ENCODE measurements at places on chromosomes 7 and 10.

GRCh38 chr10:124521429-124521871 lies 59.8 kb downstream of the LHPP start:
- no peak for DNase-seq

DNA sequence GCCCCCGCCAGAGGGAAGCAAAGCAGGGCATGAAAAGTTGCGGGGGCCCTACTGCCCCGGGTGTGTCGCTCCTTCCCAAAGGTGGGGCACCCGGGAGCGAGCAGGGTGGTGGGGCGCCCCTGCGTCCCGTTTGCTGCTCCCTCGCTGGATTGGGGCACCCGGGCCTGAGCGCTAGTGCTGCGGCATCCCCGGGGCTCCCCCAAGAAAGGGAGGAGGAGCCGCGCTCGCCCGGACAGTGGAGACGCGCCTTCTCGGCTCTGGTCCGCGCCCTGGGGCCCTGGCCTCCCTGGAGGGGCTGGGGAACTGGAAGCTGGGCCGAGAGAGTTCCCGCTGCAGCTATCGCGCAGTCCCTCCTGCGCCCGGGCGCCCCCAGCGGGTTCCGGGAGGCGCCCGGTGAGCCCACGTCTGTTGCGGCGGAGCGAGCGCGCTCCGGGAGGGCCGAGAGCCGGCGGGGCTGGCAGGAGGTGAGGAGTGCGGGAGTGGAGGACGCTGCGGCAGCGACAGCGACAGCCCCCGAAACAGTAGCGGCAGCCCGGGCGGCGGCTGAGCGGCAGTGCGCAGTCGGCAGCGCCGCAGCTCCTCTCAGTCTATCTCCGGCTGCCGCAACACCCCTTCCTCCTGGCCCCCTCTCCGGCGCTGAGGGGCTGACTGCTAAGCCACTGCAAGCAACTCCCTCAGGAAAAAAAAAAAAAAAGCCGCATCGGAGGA lies 504 bp upstream of the BMPER start:
- DNase-seq = no peak

- DNase-seq = no peak
Observed at GRCh38 chr7:4762121-4763055, 13.0 kb upstream of the AP5Z1 start.

- no peak for DNase-seq
Observed at GRCh38 chr7:144866189-144866588, 30.3 kb upstream of the TPK1 start.

GRCh38 chr10:112361951-112362751 lies 11.8 kb upstream of the ACSL5 start:
- DNase-seq = no peak

DNA sequence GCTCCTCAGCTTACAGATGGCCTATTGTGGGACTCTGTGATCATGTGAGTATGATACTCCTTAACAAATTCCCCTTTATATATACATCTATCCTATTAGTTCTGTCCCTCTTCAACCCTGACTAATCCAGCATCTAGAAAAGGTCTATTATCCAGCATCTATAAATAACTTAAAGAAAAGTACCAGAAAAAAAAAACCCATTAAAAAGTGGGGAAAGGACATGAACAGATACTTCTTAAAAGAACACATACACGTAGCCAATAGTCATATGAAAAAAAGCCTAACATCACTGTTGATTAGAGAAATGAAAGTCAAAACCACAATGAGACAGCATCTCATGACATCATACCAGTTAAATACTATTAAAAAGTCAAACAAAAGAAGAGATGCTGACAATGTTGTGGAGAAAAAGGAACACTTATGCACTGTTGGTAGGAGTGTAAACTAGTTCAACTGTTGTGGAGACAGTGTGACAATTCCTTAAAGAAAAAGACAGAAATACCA lies 549.5 kb upstream of the GRM3 start:
- DNase-seq = no peak

- DNase-seq = no peak
Observed at GRCh38 chr10:106874604-106874889, 290.0 kb downstream of the SORCS1 start.

- no peak for DNase-seq
Observed at GRCh38 chr10:16713290-16713689, 103.9 kb downstream of the RSU1 start.

DNA sequence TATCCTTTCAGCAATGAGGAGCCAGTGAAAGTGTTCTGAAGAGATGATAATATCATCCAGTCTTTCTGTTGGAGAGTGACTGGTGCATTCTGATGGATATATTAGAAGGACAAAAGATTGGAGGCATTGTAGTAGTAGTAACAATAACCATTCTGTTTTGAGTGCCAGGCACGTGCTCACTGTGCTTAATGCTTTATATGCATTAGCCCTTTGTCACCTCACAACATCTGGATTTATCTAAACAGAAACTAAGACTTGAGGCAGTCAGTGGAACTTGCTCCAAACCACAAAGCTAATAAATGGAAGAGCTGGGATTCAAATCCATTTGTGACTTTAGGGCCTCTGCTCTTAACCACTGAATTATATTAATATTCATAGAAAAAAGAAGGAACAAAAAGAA lies 84.5 kb upstream of the OIT3 start:
- no peak for DNase-seq

DNA sequence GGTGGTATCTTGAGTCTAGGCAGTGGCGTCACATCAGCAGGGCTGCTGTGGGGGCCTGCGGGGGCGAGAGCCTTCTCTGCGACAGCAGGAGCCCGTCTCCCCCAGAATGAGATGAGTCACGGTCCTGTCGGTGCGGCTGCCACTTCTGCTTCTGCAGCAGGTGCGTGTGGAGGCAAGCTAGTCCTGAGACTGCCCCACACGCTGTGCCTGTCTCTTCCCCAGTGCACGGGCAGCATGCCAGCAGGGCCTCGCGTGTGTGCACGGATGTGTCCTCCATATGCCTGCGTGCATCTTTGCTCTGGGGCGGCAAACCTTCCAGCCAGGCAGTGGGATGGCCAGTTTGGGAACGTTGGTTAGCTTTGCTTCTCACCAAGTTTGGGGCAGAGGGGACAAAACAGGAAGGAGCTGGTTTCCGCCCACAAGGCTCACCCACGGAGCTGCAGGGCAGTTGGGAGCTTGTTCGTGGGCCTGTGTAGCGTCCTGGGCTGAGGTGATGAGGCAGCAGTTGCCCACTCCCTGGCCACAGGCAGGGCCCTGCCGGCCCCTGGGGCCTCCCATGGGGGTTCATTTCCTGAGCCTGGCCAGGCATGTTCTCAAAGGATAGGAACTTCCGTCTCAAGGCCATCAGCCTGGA lies 60.8 kb upstream of the PPIF start:
- DNase-seq = peak; percentile 75

DNA sequence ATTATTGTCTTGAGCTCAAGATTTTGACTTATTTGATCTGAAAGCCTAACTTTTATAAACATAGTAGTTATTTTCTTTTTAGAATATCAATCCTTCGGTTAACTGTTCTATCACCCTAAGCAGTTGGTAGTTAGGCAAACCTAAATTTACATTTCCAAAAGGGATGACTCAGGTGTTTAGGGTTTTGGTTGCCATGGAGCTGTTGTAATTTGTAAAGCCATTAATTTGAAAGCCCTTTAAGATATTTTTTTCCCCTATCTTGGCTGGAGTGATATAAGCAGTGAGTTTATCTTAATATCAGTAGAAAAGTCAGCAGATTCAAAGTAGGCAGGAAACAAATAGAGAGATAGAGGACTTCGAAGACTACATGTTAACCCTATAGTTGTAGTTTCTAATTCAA lies 1472.6 kb upstream of the CELF2 start:
- DNase-seq = no peak

GRCh38 chr7:141113131-141113530 lies 39.3 kb downstream of the TMEM178B start:
- DNase-seq = no peak

DNA sequence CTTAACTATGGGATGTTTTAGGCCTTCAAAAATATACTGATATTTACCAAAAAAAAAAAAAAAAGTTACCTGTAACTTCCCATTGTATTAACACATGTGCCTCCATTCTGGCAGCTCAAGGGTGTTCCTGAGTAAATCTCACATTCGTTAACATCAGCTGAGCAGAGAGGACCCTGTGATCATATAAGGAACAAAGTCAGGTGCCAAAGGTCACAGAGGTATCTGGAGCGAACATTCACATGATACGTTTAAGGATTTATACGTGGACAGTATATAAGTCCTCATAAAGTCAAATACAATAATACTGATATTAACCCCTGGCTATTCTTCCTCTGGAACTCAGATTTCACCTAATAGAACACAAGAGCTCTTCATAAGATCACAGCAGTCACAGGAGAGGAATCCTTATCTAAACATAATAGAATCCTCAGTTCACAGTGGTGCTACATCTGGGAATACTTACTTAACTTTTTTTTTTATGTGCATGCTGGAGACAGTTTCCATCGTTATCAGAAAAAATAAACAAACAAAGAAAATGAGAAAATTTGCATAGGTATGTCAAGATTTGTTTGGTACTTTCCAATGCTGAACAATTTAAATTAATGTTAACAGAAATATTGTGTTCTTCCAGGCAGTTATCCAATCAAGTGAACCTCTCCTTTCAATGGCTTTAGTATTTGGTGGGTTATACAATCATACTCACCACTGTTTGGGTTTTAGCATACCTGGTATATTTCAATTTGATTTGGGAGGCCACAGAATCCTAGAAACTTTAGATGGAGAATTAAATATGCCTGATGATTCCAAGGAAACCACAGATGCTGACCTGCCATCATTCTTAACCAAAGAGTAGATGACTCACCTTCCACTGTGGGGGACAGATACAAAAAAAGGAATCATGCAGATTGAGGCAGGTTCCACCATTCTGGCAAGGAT lies 6.6 kb downstream of the CUBN start:
- no peak for DNase-seq

GRCh38 chr7:30090111-30090510 lies 44.7 kb upstream of the MTURN start:
- DNase-seq = no peak

DNA sequence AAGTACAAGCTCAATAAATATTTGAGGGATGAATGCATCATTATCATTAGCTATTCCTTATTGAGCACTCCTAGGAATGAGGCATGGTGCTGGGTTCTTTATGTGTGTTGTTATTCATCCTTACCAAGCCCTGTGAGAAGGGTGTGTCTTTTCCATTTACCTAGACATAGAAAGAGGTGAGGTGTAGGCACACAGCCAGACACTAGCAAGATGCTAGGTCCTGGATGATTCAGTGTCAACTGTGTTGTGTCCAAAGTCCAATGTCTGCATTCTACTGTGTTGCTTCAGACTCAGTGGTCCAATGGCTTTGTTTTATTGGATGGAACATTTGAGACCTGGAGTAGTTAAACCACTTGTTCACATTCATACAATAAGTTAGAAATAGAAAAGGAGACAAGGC lies 605.5 kb downstream of the LRMDA start:
- DNase-seq = no peak

DNA sequence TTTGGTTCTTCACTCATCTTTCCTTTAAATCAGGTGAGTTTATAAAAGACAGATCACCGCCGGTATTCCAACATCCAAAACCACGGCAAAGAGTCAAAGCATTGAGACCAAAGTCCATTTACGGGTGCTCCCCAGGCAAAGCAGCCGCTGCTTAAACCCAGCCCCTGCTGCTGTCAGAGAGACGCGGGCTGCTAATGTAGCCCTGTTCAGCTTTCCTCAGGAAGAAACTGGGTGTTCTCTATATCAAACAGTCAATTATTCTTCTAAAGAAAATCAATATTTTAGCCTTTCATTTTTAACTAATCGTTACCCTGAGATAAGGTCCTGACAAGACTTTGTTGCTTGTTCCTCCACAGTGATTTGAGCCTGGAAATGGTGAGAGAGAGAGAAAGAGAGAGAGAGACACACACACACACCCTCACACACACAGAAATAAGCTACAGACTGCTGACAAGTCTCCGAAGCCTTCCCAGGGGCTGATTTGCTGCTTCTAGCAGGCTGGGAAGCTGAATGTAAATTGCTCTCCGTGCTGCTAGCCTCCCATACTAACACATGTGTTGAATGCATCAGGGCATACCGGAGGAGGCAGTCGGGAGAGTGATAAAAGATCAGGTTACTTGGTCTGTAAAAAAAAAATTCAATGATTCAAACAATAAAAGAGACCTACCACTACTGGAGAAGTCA lies 183.0 kb upstream of the ANK3 start:
- DNase-seq = peak; percentile 10

DNA sequence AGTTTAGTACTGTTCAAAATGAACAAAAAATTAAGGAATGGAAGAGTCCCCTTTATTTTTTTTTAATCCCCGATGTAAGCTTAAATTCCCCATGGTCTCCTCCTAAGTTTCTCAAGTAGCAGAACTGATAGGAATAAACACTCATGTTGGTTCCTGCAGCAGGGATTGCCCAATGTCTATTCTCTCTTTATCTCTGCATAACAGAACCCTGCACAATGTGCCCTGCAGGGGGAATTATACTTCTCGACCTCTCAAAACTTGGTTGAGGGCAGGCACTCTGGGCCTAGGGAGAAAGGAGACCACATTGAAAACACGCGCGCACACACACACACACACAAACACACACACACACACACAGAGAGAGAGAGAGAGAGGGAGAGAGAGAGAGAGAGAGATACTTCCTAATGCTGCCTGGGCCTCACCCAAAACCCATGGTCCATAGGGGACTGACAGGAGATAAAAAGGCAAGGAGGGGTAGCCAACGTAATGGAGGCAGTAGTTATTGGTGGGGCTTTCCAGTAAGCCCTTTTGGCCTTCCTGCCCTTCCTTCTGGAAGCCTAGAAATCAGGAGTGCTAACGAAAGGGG lies 22.7 kb downstream of the JAZF1 start:
- no peak for DNase-seq

- no peak for DNase-seq
Observed at GRCh38 chr10:77907900-77908717, 18.4 kb downstream of the DLG5 start.

- no peak for DNase-seq
Observed at GRCh38 chr10:1715821-1716220, 21.5 kb downstream of the ADARB2 start.

- no peak for DNase-seq
Observed at GRCh38 chr10:45386657-45387056, 12.6 kb downstream of the ALOX5 start.

DNA sequence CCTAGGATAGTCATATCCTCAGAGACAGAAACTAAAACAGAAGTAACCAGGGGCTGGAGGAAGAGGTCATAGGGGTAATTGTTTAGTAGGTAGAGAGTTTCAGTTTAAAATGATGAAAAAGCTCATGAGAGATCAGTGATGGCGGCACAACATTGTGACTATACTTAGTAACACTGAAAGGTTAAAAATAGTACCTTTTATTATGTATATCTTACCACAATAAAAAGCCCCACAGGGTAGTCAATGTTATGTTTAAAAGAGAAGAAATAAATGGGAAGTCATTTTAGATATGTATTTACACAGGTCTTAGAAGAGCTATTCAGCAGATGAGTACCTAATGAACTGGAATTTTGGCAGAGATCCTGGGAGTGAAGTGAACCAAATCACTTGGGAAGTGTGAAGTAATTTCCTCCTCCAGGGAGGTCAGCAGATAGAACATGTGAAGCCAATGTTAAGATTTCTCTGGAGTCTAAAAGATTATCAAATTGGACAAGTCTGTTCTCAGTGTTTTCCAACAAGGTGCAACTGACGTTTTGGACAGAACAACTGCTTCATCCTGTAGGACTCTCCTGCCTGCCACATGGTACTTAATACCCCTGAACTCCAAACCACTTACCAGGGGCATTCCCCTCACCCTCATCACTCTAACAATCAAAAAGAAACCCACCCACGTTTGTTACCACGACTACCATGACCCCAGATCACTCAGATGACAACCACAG lies 6.4 kb downstream of the CDCA7L start:
- no peak for DNase-seq

Measured in activated T-helper 9 cell treated with anti-CD3 and anti-CD28 coated beads, Interleukin-2, amount 50 U/mL, for 16 hours (primary cell).